ENCODE measurements at places on chromosomes 2 and 18. TPM values are rescaled to one million over a fixed set of nuclear protein-coding genes. Genes with fewer than 3 reads are reported as not detected.

The CXCR2 gene
- total RNA-seq: not detected

The TSPYL6 gene
- total RNA-seq: not detected

The SCG2 gene
- total RNA-seq: under 0.01 TPM

The NTSR2 gene
- not detected for total RNA-seq

The PROM2 gene
- total RNA-seq: 0.09 TPM

The SLC19A3 gene
- total RNA-seq: not detected

The FAM124B gene
- total RNA-seq: 13.3 TPM

The CABYR gene
- total RNA-seq: 1.0 TPM

The ITPRIPL1 gene
- total RNA-seq: 3.3 TPM

The MAL gene
- not detected for total RNA-seq

The METTL4 gene
- 11.5 TPM for total RNA-seq

The FNDC4 gene
- 8.3 TPM for total RNA-seq

The CFC1 gene
- total RNA-seq: not detected

The SETBP1 gene
- total RNA-seq: 5.1 TPM

The KCNS3 gene
- 0.76 TPM for total RNA-seq

The ABCA12 gene
- total RNA-seq: not detected

The SCN9A gene
- total RNA-seq: 0.54 TPM

The CMPK2 gene
- 0.26 TPM for total RNA-seq

The BBS5 gene
- total RNA-seq: 1.5 TPM

The ERICH2 gene
- total RNA-seq: not detected

The C1GALT1C1L gene
- 0.09 TPM for total RNA-seq

The PLEK gene
- total RNA-seq: 0.22 TPM

The CYP26B1 gene
- total RNA-seq: under 0.01 TPM

The KANSL1L gene
- 23.3 TPM for total RNA-seq

The RND3 gene
- total RNA-seq: 14.9 TPM

The ZNF2 gene
- 6.8 TPM for total RNA-seq

The ST6GAL2 gene
- under 0.01 TPM for total RNA-seq

The SEPTIN2 gene
- 676 TPM for total RNA-seq

The ME2 gene
- 20.7 TPM for total RNA-seq

The GTF3C2 gene
- total RNA-seq: 22.3 TPM

The OTX1 gene
- 0.11 TPM for total RNA-seq

The HOXD11 gene
- 0.11 TPM for total RNA-seq

The OTOS gene
- not detected for total RNA-seq

The MAP3K19 gene
- not detected for total RNA-seq

The CENPA gene
- 3.4 TPM for total RNA-seq

The STK39 gene
- 4.0 TPM for total RNA-seq

The ONECUT2 gene
- not detected for total RNA-seq

The SPATA3 gene
- not detected for total RNA-seq

The TLX2 gene
- total RNA-seq: not detected

The SERPINB3 gene
- total RNA-seq: not detected

The SLC9A4 gene
- total RNA-seq: not detected

The GCG gene
- not detected for total RNA-seq

The LCT gene
- total RNA-seq: under 0.01 TPM

The MAPK4 gene
- not detected for total RNA-seq

The CRACDL gene
- total RNA-seq: 0.54 TPM

The OSBPL6 gene
- total RNA-seq: 1.1 TPM

The GKN2 gene
- total RNA-seq: not detected

The KIAA2012 gene
- total RNA-seq: not detected

The LYPD6B gene
- 0.11 TPM for total RNA-seq

The TUBA4A gene
- 11.3 TPM for total RNA-seq

The CD8B2 gene
- not detected for total RNA-seq
